Left kidney (tissue), 8 donors: ENCODE measurements at places on chromosomes 16 and 17. TPM values are rescaled to one million over a fixed set of nuclear protein-coding genes. Genes with fewer than 3 reads are reported as not detected.

- DNase-seq = no peak
Measured at GRCh38 chr17:52191491-52191890, 33.0 kb upstream of the CA10 start.

- DNase-seq = no peak
Measured at GRCh38 chr17:58193641-58194255, 1.2 kb downstream of the EPX start.

CD300E gene
- polyA plus RNA-seq = 0.10 TPM

DNA sequence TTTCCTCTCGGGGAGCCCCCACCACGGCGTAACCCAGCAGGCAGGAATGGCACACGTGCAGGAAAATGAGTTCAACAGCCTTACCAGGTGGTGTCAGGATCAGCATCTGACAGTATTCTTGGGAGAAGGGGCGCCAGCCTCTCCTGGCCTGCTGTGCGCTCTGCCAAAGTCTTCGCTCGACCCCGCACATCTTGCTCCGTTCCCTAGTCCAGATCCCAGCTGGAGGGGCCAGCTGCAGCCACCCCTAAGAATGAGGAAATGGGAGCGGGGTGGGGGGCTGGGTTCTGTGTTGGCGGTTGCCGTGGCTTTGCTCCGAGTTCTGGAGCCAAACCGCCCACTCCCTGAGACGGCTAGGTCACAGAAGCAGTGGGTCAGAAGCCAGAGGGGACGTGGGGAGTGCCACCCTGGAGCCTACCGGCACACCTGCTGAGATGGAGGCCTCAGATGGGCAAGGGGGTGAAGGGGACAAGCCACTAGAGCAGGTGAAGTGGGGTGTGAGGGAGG, at the start of gene CHCT1:
Gene CHCT1, plus strand, starts transcription at position 328 of the 504 bp plus-strand sequence. Its CDS starts 104 bp downstream, at position 432.
- DNase-seq = no peak

FOXF1 gene
- not detected for polyA plus RNA-seq
